ENCODE measurements at places on chromosomes 1 and 21.

DNA sequence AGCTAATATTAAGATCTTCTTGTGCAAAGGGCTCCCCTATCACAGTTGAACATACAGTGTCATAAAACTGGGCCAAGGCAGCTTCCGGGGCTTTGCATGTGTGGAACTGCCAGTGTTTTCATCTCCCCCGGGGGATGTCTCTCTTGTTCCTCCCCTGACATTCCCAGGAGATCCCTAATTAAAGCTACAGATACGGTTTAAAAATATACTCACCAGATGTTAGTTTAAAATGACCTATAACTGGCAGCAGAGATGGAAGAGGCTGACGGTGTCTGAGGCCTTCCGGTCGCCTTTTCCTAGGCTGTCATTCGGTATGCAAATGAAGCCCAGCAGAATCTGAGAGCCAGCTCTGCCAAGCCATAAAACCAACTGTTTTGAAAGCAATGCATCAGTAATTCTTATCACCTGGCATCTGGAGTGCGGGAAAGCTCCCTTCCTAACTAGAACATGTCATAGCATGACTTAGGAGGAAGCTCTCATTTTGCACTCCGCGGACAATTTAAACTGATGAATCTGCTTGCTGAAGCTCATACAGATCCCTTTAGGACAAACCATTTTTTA is 436.5 kb upstream of the VAMP3 start:
- no peak for DNase-seq

- DNase-seq: no peak
Measured at GRCh38 chr1:161792740-161793139, 26.6 kb downstream of the ATF6 start.

GRCh38 chr1:12179676-12180075 is 12.9 kb downstream of the TNFRSF1B start:
- DNase-seq: no peak

DNA sequence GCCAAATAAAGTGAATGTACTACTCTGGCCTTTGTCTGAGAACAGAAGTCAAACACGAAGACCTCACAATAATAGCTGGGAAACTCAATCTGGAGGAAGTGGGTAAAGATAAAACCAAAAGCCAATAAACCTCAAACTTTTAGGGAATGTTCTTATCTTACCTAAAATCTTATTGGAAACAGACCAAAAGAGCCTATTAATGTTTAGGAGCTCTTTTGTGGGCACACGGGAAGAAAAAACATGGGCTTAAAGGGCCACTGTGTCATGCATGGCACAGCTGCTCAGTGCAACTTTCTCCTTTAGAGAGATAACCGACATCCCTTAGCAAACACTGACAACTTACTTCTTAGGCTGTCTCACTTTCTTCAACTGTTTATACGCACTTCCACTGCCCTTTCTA is 16.1 kb downstream of the EIF2B3 start:
- DNase-seq: no peak

GRCh38 chr1:185598332-185598731 is 135.9 kb upstream of the HMCN1 start:
- DNase-seq: no peak

GRCh38 chr1:239898062-239898730 is 193.5 kb upstream of the FMN2 start:
- peak; percentile 37 for DNase-seq

- DNase-seq: no peak
Measured at GRCh38 chr1:71948561-71948960, 333.8 kb downstream of the NEGR1 start.

GRCh38 chr1:10965546-10966226 is 46.8 kb upstream of the TARDBP start:
- no peak for DNase-seq

- DNase-seq: no peak
Measured at GRCh38 chr1:192448026-192448578, 127.5 kb upstream of the RGS1 start.

- DNase-seq: no peak
Measured at GRCh38 chr1:192805832-192806323, 3.0 kb upstream of the RGS2 start.

- DNase-seq: no peak
Measured at GRCh38 chr1:18118078-18118477, 10.5 kb downstream of the IGSF21 start.

GRCh38 chr1:47758341-47759250 is 238.6 kb downstream of the TRABD2B start:
- DNase-seq: no peak

DNA sequence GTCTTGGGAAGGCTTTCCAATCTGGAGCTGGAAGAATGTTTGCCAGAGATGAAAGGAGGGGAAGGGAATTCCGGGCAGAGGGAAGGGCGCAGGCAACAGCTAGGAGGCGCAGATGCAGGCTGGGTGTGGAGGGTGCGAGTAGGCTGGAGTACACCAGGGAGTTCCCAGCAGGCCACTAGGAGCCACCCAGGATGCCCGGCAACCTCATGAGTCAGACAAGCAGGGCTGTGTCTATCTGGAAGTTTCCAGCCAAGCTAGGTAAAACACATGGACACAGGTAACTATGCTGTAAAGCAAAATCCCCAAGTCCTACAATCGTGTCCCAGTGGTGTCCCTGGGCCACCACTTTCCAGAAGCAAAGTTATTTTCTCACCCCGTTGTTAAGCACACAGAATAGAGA is 990 bp upstream of the NBL1 start:
- DNase-seq: no peak

GRCh38 chr1:230020451-230020850 is 46.6 kb upstream of the GALNT2 start:
- no peak for DNase-seq

DNA sequence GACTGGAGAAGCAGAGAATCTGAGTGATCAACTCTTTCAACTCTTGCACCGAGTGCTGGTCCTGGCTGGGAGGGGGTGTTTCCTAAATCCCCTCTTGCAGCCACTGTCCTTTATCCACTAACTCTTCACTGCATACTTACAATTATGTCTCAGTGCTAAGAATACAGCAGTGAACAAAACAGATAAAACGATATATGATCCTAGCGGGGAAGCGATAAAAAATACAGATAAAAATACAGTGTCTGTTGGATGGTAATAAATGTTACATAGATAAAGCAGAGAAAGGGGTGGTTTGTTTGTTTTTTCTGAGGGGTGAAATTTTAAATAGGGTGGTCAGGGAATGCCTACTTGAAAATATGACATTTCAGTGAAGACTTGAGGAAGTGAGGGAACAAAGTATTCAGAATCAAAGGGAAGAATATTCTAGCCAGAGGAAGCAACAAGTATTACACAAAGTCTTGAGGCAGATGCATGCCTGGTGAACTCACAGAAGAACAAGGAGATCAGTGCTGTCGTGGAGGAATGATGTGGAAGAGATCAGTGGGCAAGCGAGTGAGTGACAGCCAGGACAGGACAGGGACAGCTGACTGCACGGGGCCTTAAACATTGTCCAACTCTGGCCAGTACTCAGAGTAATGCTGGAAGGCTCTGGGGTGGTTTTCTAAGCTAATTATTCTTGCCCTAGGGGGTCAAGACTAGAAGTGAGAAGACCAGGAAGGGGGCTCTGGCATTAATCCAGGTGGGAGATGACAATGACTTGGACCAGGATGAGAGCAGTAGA is 110.0 kb downstream of the APP start:
- DNase-seq: no peak

DNA sequence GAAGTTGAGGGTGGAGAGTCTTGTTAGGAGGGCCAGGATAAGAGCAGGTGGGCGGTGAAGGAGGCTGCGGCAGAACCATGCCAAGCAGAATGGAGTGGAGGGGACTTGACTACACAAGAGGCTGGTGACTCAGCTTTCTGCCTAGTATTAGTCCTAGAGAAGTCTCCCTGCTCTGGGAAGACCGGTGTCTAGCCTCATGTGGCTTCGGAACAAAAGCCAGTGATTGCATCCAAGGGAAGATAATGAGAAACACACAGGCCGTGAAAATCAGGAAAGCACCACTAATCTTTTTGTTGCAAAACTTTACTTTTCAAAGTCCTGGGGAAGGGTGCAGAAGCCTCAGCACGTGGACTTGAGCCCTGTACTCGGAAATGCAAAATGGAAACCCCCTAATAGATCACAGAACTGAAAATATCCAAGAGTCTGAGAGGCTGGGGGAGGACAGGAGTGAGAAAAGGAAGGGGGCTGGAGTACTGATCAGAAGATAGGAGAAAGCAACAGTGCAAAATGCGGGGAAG is 31.4 kb downstream of the DDR2 start:
- no peak for DNase-seq

DNA sequence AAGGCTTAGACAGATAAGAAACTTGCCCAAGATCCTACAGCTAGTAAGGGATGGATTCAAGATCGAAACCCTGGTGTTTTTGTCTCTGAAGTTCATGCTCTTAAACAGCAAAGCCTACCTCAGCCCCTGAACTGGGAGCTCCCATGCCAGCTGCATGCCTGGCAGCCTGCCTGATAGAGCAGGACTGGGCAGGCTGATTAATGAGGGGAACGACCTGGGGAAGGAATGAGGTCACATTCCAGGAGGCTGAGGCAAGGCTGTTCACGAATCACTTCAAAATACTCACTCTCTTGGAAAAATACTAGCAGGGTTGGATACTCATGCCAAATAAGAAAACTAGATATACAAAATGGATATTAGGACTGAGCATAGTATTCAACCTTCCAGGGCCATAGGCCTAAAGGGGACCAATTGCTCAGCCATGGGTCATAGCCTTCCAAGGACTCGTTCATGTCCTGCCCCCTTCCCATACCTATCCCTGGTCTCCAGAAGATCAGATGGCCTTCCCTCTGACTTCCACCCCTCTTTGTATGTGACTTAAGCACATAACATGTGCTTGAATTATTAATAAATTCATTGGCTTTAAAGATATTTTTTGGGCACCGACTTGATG is 15.6 kb upstream of the TACSTD2 start:
- DNase-seq: no peak

GRCh38 chr1:10701145-10701544 is 95.3 kb downstream of the CASZ1 start:
- no peak for DNase-seq

DNA sequence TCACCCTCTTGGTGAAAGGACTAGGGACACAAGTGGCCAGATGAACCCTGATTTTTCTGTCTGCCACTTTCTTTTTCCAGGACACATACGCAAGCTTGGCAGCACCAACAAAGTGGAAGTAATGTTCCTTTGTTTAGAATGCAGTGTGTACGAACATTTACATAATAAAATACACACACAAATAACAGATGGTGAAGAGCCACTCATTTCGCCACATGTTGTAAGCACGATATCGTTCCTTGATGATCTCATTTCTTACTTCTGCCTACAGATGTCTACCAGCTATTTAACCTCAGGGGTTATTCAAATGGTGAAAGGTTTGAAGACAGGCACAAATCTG is 670.2 kb upstream of the CXADR start:
- DNase-seq: no peak

GRCh38 chr1:110563089-110563488 is 43.1 kb downstream of the KCNA2 start:
- DNase-seq: no peak

DNA sequence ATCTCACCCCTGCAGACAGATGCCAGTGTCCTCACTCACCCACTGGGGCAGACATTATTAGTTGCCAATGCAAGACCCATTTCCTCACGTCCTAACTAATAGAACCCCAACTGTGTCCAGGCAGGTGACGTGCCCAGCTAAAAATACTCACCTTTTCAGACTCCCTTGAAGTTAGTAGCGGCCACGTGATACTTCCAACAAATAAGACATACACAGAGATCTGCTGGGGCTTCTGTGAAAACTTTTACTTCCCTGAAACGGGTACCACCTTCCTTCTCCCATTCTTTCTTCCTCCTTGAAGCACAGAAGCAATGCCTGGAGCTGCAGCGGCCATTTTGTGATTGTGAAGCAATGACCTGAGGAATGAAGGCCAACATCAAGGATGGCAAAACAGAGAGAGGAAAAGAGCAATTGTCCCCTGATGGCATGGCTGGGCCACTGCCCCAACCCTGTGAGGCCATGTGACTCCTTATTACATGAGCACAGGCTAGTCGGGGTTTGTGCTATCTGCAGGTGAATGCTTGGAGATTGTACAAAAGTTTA is 74.4 kb upstream of the TMPRSS2 start:
- no peak for DNase-seq

GRCh38 chr1:66933887-66934700 is 9.3 kb downstream of the MIER1 start:
- DNase-seq: no peak

DNA sequence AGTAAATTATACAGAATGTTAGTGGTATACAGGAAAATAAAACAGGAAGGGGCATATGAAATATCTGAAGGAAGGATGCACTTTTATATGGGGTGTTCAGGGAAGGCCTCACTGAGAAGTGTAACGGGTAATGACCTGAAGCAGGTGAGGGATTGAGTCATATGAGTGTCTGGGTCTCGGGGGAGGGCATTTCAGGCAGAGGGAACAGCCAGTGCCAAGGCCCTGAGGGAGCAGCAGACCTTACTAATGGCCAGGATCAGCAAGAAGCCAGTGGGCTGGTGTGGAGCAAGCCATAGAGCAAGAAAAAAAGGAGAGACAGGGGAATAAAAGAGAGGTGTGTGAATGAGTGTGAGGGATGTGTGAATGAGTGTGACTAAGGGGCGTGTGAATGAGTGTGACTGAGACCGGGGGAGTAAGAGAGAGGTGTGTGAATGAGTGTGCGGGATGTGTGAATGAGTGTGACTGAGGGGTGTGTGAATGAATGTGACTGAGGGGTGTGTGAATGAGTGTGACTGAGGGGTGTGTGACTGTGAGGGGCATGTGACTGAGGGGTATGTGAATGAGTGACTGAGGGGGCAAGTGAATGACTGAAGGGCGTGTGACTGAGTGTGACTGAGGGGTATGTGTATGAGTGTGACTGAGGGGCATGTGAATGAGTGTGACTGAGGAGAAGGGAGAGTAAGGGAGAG is 107.2 kb downstream of the GLIS1 start:
- DNase-seq: no peak
